Activated CD4-positive, alpha-beta T cell treated with anti-CD3 and anti-CD28 coated beads, Interleukin-2, Interleukin-4, amounts not matched to agents 100 ng/mL and 50 ng/mL, durations not matched to agents 16 hours and 8 hours (primary cell): ENCODE measurements at places on chromosomes 3 and 15.
A peak's percentile ranks its signal among the peaks of the same experiment; 100 is the strongest.

DNA sequence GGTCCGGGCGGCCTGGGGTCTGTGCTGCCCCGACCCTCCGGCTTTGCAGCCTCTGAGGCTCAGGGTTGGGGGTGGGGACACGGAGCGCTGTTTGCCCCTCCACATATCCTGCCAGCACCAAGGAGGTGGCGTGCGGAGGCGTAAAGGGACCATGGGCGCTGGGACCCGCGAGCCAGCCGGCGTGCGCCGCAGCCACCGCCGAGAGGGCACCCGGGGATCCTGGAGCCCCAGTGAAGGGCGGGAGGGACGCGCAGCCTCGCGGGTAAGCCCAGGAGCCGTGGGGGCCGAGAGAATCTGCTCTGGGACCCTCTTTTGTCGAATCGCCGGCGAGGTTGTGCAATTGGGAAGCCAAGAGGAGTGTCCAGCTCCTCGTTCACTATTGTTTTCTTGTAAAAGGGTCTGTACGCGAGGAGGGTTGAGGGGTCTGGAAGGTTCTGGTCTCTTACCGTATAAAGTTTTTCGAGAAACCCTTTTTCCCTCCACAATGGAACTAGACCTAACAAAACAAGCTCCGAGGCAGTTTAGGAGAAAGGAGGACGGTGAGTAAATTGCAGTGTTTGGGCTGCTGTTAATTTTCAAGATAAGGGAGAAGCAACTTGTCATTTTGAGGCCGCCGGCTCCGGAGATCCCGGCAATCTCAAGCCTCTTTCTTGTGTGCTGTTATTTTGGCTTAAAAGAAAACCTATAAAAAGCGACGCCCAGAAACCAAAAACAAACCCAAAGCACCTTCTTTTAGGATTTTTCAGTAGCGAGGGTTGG lies 29.9 kb upstream of the ST3GAL6 start:
- DNase-seq, result peak; percentile 3

DNA sequence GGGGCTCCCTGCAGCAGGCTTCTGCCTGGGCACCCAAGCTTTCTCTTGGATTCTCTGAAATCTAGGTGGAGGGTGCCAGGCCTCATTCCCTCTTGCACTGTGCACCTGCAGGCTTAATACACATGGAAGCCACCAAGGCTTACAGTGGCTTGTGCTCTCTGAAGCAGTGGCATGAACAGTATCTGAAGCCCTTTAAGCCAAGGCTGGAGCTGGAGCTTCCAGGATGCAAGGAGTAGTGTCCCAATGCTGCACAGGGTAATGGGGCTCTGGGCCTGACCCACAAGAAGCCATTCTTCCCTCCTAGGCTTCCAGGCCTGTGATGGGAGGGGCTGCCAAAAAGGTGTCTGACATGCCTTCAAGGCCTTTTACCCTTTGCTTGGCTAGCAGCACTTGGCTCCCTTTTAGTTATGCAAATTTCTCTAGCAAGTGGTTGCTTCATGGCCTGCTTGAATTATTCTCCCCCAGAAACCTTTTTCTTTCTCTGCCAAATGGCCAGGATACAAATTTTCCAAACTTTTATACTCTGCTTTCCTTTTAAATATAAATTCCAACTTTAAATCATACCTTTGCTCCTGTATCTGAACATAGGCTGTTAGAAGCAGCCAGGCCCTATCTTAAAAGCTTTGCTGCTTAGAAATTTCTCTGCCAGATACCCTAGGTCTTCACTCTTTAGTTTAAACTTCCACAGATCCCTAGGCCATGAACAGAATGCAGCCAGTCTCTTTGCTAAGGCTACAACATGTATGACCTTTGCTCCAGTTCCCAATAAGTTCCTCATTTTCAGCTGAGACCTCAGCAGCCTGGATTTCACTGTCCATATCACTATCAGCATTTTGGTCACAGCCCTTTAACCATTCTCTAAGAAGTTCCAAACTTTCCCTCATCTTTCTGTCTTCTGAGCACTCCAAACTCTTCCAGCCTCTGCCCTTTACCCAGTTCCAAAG lies 201.1 kb upstream of the LRRFIP2 start:
- no peak for DNase-seq

DNA sequence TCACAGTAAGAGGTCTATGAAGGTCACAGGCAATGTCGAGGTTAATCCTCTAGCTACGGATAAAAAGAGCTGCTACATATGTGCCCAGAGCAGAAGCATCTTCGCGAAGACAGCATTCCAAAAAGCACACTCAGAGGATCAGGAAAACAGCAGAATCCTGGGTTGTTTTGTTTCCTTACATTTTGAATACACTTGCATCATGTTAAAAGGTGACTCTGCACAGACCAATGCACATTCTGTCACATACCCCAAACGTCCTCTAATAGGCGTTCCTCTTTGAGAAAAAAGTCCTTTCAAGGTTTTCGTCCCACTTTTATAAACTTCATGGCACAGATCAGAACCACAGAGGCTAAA lies 52.7 kb downstream of the VGLL4 start:
- DNase-seq, result no peak

GRCh38 chr3:56702490-56703315 lies 19.6 kb upstream of the TASOR start:
- peak; percentile 62 for DNase-seq

GRCh38 chr3:41960826-41961750 lies 815 bp downstream of the ULK4 start:
- peak; percentile 49 for DNase-seq

GRCh38 chr3:54211097-54211496 lies 88.7 kb downstream of the CACNA2D3 start:
- no peak for DNase-seq

DNA sequence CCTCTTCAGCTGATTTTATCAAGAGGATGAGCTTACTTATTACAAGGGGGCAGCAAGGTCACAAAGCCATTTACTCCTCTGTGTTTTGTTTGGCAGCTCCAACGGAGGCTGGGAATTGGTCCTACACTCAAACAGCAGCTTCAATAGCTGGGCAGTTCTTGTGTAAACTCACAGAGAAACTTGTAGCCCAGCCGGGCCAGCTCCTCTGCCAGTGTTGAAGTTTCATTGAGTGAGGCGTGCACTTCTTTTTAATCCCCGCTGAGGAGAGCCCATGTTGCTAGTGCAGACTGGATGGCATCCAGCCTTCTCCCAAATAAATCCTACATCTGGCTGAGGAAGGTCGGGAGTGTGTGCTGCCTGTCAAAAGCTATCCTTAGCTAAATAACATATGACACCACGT lies 59.5 kb downstream of the BFSP2 start:
- DNase-seq, result no peak

DNA sequence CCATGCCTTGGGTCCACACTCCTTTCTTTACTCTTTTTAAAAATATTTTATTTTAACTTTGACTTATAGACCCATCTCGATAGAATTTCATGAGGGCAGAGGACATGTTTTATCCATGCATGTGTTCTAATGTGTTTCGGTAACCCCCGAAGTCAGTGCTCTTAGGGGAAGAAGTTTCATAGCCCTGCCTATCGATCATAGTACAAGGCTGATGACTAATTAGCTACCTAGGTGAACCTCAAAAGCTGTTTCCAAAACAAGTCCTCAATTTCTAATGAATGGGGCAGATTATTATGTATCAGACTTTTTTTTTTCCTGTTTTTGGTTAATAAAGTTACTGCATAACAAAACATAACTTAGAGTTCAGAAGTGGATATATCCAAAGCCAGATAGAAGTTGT lies 82.0 kb downstream of the MBNL1 start:
- no peak for DNase-seq
